ENCODE measurements at places on chromosomes 5 and 9.

DNA sequence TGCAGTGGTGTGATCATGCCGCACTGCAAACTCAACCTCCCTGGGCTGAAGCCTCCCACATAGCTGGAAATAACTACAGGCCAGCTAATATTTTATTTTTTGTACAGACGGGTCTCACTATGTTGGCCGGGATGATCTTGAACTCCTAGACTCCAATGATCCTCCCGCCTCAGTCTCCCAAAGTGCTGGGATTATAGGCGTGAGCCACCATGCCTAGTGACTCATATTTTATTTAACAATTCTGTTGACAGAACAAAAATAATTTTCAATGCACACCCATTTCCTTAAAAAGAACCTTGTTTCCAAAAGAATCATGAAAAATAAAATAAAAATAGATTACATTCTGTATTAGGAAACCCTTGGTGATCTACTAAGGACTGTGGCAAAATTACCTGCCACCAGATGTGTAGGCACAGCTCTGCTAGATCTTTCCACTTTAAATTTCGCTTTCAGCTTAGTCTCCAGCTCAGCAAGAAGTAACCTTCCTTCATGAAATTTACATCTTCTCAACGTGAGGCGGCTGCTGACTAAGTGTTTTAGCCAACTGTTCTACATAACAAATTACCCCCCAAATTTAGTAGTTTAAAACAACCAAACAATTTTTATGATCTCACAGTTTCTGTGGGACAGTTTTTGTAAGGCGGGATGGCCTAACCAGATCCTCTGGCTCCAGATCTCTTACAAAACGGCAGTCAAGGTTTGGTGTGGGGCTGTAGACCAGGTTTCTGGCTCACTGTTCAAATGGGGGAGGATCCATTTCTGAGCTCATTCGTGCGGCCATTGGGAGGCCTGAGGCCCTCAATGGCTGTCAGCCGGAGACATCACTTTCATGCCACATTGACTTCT is 32.6 kb upstream of the GOLPH3 start:
- DNase-seq = no peak

DNA sequence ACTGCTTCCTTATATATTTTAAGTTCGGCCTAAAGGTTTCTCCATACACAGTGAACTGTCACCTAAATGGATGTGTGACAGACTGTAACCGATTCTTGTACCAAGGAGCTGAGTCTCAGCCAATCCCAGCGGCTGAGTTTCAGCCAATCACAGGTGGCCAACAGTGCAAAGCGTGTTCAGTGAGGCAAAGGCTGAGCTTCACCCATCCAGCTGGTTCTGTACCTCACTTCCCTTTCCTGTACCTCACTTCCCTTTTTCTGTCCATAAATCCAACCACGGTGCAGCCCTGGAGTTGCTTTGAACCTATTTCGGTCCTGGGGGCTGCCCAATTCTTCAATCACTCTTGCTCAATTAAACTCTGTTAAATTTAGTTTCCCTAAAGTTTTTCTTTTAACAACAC is 15.7 kb upstream of the TBC1D9B start:
- DNase-seq = no peak

DNA sequence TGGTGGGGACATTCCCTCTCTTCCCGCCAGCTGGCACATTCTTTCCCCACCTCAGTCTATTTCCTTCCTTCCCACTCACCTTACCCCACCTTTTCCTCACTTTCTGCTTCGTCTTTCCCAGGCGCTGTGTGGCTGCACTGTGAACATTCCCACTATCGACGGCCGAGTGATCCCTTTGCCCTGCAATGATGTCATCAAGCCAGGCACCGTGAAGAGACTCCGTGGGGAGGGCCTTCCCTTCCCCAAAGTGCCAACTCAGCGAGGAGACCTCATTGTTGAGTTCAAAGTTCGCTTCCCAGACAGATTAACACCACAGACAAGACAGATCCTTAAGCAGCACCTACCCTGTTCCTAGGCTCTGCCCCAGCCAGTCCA is 7.3 kb downstream of the DNAJB5 start:
- no peak for DNase-seq

GRCh38 chr5:105917189-105917588 is 1753.5 kb downstream of the EFNA5 start:
- DNase-seq = no peak
